ENCODE measurements at places on chromosomes 13 and 19.

GRCh38 chr13:37141011-37141410 lies 35.5 kb upstream of the CSNK1A1L start:
- no peak for DNase-seq

- DNase-seq = no peak
Observed at GRCh38 chr19:41535029-41535622, 40.8 kb upstream of the CEACAM21 start.

DNA sequence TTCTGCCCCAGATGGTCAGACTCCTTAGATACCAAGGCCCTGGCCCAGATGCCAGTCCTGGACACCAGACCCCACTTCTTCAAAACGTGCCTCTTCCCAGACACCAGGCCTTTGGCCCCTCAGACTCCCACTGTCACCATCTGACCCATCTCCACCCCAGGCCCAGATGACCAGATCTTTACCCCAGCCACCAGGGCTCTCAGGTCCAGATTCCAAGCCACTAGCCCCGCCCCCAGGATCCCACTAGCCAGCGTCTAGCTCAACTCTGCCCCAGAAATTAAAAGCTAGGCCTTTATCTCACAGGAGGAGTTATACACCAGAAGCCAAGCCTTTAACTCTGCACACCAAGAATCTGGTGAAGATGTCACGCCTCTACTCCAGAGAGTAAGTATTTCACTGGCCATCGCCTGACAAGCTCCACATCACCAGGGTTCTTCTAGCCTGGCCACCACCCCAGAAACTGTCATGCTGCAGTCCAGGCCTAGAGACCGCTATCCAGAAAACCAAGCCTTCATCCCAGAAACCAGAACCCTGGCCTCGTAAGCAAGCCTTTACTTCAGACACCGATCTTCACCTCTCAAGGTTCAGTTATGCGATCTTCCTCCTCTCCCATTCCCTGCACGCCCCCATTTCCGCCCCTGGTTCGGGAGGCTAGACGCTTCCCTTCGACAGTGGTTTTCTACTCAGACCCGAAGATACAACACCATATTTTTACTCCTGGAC lies 595 bp downstream of the XAB2 start:
- DNase-seq = no peak

DNA sequence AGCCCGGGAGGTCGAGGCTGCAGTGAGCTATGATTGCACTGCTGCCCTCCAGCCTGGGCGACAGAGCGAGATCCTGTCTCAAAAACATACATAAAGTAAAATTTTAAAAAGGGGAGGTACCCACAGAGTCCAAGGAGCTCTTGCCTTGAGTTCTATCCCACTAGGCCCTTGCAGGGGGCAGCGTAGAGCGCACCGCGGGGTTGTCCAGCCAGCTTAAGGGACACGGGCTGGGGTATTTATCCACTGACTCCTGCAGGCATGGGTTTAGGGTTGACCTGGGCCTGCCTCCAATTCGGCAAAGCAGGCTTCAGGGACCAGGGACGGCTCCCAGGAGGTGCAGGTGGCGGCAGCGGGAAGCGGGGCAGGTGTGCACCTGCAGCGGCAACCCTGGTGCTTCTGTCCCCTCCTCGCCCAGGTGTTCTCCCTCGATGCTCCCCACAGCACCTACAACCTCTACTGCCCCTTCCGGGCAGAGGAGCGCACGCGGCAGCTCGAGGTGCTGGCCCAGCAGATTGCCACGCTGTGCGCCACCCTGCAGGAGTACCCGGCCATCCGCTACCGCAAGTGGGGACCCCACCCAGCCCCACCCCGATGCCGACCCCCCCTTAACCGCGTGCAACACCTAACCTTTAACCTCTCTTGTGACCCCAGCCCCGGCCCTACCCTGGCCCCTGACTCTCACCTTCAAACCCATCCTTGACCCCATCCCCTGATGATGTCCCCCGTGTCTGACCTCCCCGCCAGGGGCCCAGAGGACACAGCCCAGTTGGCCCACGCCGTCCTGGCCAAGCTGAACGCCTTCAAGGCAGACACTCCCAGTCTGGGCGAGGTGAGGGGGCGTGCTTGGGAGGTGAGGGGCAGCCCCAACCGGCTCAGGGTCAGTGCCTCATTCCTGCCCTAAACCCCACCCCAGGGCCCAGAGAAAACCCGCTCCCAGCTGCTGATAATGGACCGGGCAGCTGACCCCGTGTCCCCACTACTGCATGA lies 4.7 kb downstream of the STXBP2 start:
- no peak for DNase-seq

DNA sequence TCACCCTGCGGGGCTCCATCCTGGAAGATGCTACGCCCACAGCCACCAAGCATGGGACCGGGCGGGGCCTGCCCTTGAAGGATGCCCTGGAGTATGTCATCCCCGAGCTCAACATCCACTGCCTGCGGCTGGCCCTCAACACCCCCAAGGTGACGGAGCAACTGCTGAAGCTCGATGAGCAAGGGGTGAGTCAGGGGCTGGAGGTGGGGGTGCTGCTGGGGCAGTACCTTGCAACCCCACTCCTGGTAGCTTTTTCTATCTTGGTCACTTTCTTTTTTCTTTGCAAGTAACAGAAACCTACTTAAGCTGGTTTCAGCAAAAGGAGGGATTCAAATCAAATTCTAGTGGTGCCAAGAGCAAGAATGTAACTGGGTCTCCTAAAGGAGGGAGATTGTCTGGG lies 124.1 kb downstream of the DPF1 start:
- no peak for DNase-seq

DNA sequence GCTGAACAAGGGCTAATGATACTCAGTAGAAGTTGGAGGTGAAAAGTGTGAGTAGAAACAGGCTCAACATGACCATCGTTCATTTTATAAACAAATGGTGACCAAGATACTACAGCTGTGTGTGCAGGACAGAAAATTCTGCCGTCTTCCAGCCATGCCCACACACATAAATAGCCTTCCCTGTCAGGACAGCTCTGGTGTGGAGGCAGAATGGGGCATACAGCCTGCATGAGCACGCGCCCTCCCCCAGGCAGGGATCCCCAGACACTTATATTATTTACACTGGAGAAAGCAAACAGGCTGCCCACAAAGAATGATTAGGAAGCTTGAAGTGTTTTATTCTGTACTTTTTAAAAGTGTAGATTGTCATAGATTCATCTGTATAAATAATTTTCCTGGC lies 20.4 kb downstream of the GJA3 start:
- DNase-seq = no peak

DNA sequence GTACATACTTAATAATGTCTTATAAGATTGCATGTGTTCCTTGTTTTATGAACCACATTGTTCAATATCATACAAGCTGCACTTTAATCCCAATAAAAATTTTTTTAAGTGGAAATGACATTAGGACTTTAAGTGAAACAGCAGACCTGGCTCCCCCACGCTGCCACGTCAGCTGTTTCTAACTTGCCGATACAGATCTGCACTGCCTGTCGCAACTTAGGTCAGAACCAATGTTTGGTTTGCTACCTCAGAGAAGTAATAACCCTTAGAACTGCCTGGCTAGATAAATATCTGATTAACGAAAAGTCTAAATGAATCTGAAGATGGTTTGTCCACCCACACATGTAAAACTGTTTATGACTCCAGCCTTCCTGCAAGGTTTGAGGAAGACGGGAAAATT lies 327.5 kb upstream of the DACH1 start:
- DNase-seq = no peak

DNA sequence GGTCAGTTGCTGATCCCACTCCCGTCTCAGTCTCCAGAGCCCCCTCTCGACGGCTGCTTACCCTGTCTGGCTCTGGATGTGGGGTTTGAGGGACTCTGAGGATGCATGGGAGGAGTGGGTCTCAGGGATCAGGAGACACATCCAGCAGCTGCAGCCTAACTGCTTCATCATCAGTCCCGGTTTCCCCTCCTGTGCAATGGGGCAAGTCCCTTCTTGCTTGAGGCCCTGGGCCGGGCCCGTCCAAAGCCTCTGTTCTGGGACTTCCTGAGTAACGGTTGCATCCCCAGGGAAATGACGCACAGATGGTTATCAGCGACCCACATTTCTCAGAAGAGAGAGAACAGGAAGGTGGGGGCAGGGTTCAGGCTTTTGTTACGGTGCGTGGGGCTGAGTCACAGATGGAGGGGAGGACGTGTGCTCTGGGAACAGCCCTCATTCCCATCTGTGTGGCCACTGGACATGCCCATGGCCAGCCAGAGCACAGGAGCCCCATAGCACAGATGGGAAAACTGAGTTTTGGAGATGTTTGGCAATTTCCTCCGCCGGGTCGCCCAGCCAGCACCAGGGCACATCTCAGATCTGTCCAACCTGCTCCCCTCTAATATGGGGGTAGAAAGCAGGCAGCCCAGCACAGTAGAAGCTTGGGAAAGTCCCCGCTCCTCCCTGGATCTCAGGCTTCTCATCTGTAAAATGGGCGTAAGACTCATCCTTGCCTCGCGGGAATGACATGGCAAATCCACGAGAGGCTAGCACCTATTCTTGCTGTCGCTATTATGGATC lies 19.3 kb downstream of the GNA15 start:
- no peak for DNase-seq

DNA sequence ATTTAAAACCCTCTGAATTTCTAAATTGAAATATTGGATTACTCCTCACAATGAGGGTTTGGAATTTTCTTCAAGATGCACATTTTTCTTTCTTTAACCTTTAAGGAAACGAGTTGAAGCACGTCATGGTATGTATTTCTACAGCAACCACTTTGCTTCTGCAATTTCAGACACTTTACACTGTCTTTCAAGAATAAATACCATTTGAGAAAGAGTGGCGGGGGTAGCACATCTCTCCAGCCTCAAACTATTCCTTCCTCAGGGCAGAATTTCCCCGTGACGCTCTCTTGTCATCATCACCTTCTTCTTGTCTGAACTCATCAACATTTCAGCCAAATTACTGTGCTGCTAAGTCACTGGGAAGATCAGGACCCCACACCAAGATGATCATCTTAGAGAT lies 1073.4 kb downstream of the EFNB2 start:
- DNase-seq = no peak

DNA sequence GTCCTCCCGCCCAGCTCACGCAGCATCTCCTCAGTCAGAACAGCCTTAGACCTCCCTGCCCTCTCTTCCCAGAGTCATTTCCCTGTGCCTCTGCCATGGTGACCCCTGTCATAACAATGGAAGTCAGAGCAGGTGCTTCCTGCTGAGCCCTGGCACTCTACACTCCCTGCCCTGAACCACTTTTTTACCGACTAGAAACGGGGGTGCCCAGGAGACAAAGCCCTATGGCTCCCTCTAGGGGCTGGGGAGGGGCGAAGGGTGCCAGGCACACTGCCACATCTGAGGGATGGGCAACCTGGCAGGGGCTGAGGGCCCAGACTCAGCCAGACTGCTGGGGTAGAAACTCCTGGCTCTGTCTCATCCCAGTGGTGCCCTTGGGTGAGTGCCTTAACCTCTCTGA lies 16.4 kb downstream of the ZNF574 start:
- DNase-seq = peak; percentile 44

DNA sequence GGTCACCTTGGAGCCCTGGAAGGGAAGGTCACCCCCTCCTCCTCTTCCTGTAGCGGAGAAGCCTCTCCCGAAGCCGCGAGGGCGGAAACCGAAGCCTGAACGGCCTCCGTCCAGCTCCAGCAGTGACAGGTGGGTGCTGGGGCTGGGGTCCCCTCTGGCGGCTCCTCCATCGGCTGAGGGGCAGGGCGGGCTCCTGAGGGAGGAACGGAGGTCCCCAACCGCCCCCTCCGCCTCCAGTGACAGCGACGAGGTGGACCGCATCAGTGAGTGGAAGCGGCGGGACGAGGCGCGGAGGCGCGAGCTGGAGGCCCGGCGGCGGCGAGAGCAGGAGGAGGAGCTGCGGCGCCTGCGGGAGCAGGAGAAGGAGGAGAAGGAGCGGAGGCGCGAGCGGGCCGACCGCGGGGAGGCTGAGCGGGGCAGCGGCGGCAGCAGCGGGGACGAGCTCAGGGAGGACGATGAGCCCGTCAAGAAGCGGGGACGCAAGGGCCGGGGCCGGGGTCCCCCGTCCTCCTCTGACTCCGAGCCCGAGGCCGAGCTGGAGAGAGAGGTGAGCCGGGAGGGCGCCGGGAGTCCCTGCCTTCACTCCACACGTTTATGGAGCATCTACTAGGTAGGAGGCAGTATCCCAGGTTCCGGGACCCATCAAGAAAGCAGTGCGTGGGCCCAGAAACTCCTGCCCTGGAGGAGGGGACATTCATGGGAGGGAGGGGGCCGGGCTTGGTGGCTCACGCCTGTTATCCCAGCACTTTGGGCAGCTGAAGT lies 22.0 kb downstream of the HDGFL2 start:
- DNase-seq = no peak

DNA sequence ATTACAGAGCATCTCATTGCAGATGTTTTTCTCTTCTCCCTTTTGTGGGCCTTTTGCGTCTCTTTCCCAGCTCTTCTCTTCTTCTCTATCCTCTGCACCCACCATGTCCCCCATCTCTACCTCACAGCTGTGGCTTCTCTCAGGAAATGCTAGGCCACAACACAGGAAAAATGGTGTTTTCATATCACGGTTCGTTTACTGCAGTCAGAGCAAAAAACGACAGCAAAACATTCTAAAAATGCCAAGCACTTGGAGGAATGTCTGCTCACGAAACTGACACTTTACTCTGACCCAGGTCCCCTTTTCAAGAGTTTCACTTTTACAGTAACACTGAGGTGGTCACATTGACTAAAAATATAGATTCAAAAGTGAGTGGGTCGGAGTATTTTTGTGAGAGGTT lies 152.2 kb downstream of the DCT start:
- DNase-seq = no peak

DNA sequence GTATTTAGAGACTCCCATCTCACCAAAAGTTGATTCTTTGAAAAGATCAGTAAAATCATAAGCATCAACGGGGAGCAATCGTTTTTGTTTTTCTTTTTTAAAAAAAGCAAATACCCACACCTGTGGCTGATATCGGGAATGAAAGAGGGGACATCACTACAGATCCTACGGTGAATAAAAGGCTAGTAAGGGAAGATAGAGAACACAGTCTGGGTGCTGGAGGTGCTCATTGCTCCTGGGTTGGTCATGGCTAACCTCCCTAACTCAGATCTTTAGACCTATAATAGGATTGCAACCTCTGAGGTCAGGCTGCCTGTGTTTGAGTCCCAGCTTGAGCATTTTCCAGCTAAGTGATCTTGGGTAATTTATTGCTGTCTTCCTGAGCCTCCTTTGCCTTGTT lies 1.1 kb downstream of the EHD2 start:
- no peak for DNase-seq

DNA sequence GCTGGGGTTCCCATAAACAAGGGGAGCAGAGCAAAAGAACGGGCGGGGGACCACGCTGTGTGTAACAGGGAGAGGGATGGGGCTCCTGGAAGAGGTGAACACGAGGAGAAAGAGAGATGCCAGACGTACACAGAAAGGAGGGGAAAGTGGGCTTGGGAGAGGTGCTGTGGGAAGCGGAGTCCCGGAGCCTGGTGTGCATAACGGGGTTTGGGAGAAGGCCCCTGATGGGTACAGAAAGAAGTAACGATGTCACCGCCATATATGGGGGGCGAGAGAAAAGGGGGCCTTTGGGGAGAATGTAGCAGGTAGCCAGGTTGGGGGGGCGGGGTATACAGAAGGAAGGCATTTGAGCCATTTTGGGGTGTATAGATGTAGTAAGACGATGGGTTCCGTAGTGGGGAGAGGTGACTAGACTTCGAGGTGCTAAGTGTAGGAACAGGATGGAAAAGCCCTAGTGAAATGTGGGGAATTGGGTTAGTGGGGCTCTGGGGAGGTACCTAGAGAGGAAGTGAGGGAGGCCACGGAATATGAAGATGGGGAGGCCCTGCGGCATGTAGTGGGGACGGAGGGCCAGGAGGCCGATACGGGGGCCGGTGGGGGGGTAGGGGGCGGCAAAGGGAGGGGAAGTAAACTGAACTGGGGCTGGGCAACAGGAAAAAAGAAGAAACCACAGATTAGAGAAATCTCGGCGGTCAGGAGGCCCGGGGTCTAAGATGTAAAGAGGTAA lies 787 bp downstream of the ZNF580 start:
- DNase-seq = peak; percentile 52

Data from NCI-H774 (cell line).